ENCODE measurements at places on chromosomes 1 and 21.

- no peak for DNase-seq
Measured at GRCh38 chr1:28521502-28522164, 15.8 kb downstream of the RCC1 start.

DNA sequence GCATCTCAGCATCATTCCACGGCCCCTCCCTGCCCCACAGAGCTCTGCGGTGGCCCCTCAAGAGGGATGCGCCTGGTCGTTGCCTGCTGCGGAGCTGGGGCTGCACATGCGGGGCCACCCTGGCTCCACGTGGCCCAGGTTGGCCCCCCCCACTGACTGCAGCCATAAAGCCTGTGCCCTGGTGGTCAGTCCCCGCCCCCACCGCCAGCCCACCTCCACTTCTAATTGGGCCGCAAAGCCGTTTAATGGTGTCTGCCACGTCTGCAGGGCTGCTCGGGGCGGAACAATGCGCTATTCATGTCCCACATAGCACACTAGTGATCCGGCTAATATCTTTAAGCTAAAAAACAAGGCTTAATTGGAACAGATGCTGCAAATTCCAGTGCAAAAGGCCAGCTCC, 33.5 kb upstream of the ACTRT2 start:
- DNase-seq = peak; percentile 30

DNA sequence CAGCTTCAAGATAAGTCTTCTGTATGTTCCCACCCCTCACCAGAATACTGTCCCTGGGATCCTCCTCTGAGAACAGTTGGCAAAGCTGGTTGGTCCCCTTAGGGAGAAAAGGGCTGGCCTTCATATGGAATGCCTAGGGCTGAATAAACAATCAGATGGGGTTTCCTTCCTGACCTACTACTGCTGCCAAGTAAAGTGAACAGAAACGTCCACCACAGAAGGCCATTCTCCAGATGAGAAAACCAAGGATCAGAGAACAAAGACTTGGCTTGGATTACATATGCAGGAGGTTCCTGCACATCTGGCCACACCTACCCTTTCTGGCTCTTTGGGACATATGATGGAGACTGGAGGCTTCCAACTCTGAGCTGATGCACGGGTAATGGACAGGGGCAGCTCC, 194.5 kb downstream of the HIVEP3 start:
- DNase-seq = no peak

DNA sequence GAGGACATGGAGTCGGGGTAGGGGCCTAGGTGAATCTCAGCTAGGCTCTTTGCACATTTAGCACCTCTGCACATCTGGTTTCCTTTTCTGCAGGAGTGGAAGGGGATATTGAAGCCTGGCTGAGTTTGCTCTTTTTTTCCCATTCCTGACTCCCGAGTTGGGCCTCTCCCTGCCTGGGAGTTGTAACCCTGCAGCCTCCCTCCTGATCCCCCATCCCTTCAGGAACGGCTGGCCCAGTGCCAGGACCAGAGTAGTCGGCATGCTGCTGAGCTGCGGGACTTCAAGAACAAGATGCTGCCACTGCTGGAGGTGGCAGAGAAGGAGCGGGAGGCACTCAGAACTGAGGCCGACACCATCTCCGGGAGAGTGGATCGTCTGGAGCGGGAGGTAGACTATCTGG, 836 bp downstream of the OLFML3 start:
- DNase-seq = no peak

- no peak for DNase-seq
Measured at GRCh38 chr1:14782741-14783591, 184.5 kb downstream of the KAZN start.

- DNase-seq = no peak
Measured at GRCh38 chr1:197320991-197321531, 53.0 kb downstream of the CRB1 start.

GRCh38 chr1:152148981-152149380, 10.0 kb downstream of the RPTN start:
- DNase-seq = no peak

GRCh38 chr1:3465935-3466321, 11.5 kb downstream of the ARHGEF16 start:
- DNase-seq = no peak
